ENCODE measurements at places on chromosomes 4 and X.

GRCh38 chr4:54094451-54094850 is 5.5 kb upstream of the GSX2 start:
- no peak for DNase-seq

GRCh38 chr4:130545596-130545995 is 1449.6 kb downstream of the C4orf33 start:
- no peak for DNase-seq

GRCh38 chr4:11566444-11567022 is 137.8 kb upstream of the HS3ST1 start:
- DNase-seq: peak; percentile 53

GRCh38 chrX:30949554-30949953 is 60.5 kb upstream of the TAB3 start:
- no peak for DNase-seq

DNA sequence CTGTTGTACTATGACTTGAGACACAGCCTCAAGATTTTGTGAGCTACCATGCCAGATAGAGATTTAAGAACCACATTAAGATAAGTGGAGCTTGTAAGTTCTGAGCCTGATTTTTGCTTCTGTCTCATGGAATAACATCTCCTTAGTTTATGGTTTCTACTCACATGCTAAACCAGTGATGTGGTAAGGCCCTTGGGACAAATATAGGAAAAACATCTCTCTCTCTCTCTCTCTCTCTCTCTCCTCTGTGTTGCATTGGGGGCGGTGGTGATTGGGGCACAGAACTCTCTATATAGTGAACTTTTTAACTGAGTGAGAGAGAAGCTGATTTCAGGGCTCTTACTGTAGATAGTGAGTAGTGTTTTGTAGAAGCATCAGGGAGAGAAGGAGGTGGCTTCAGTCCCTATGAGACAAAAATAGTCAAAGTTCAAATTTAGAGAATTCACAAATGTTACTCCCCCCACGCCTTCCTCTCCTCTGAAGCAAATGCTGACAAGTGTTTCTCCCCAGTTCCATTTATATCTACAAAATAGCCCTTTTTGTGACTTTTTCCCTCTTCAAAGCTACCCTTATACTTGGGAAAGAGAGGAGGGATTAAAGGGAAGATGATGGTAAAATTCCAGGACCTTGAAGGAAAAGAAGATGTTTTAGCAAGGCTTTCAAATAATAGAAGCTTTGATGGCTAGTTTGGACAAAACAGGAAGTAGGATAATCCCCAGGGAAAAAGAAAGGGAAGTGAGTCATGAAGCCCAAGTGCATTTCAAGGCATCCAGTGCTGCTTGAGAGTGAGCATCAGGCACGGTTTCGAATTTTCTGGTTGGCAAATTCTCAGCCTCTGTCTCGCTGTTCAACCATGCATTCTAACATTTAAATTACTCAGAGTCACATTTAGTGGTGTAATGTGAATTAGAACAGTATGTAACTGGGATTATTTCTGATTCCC is 134.3 kb upstream of the AP1S2 start:
- DNase-seq: peak; percentile 62

DNA sequence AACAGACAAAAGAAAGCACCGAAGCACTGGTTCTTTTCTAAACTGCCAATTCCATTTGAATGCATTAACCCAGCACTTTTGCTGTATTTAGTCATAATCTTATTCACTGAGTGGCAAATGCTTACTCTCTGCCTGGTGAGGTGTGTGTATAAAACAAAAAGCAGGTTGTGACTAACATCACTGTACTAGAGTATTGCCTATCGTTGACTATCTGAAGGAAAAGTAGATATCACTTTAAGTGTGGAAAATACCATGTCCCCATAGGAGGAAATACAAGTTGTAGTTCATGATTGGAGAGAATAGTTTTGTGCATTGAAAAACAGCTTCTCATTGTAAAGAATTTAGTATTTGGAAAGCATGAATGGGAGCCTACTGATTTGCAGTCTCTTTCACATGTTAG is 2.7 kb downstream of the PDLIM5 start:
- DNase-seq: no peak

GRCh38 chrX:39310891-39311290 is 509.6 kb downstream of the MID1IP1 start:
- DNase-seq: no peak

GRCh38 chr4:121796283-121796682 is 4.8 kb upstream of the EXOSC9 start:
- no peak for DNase-seq

DNA sequence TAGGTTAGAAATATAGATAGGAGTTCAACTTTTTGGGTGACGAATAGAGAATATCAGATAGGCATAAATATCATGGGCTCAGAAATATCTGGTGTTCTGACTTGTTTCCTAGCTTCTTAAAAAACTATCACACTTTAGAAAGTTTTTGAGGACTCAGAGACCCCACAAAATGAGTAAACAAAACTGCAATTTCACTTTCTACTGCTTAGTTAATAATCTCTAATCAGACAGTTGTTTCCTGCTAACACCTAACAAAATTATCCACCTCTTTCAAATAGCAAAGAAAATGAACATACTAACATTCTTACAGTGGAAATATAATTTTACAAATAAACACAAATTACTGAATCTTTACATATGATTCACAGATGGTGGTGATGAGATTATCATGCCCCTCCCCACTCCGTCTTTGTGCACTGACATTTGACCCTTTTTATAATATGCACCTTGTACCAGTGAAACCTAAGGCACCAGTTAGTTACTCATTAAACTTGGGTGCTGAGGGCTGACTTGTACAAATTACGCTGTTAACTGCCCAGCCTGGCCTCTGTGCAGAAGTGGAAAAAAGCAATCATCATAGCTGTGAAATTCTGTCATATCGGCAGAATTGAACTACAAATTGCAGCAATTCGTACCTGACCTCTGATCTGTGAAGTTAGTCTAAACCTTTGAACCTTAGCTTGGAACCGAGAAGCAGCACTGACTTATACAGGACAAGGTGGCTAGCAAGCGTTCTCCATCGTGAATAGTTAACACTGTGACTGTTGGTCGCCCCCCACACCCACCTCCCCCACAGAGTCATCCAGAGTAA is 138.7 kb downstream of the CHRNA9 start:
- no peak for DNase-seq

DNA sequence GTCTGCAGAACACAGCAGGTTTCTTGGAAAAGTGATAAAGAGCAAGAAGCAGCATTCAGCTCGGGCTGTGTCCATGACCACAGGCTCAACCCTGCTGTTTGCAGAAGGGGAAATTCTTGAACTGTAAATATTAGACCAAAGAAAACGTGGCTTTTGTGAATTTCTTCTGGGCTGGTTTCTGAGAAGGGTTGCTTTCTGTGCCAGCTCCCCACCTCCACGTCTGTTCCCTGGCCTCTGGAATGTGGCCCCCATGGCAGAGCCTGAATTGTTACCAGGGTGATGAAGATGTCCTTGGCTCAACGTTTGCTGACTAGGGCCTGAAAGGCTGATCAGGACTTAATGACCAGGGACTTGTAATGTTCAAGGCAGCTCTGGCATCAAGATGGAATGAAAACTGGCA is 116.0 kb downstream of the CPEB2 start:
- no peak for DNase-seq

DNA sequence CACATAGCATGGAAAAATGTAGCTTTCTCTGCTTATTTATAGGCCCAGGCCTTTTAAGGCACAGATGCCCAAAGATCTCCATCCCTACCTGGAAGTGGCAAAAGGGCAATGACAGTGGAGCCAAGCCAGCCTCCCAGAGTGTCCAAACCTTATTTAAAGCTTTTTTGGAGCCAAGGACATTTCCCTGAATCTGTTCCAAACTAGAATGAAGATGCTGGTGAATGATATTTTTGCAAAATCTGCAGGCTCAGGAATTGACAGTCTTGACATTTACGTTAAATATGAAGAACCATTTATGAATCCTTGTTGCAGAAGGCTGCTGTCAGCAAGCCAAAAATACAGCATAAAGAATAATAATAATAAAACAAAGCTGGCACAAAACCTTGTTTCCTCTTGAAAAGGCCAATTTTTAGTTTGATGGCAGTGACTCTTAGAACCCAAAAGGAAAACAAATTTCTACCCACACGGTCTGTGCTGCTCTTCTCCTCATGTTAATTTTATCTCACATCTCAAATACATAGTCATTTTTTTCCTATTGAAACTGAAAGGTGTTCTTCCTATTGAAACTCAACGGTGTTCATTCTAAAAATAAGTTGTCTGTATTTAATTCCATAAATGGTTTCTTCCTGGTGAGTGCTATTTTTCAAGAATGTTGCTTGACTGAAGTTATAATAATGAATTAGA is 206.3 kb upstream of the TBL1X start:
- DNase-seq: no peak

- no peak for DNase-seq
Observed at GRCh38 chrX:154444755-154445246, 860 bp downstream of the FAM50A start.

DNA sequence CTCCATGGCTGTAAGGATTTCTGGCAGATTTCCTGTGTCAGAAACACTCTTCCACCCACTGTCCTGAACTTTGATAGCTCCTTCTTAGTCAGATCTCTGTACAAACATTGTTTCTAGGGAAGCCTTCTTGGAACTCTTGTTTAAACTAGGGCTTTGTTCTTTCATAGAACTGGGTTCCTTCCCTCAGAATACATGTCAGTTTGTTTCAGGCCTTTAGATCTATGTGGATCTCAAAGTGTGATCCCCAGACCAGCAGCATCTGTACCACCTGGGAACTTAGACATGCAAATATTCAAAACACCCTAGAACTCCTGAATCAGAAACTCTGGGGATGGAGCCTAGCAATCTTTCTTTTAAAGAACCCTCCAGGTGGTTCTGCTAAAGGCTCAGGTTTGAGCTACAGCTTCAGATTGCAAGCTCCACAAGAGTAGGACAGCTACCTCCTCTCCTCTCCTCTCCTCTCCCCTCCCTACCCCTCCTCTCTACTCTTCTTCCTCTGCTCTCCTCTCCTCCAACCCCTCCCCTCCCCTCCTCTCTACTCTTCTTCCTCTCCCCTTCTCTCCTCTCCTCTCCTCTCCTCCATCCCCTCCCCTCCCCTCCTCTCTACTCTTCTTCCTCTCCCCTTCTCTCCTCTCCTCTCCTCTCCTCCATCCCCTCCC is 12.7 kb downstream of the RASSF6 start:
- DNase-seq: no peak

DNA sequence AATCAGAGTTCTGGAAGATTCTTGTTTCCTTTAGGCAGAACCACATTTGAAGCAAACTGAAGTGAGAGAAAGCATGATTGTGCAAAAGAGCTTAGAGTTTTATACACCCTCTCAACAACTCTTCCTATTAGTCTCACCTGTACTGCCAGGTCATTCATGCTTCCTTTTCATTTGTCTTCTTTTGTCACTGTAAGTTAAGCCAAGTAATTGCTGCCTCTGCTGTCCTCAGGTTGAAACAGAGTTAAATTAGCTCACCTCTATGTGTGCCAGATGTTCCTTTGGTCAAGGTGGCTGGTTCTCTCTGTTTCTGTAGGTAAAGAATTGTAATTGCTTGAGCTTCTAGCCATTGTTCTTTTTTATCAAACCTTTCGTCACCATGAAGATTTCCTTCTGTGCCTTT is 41.1 kb upstream of the HPGD start:
- no peak for DNase-seq

DNA sequence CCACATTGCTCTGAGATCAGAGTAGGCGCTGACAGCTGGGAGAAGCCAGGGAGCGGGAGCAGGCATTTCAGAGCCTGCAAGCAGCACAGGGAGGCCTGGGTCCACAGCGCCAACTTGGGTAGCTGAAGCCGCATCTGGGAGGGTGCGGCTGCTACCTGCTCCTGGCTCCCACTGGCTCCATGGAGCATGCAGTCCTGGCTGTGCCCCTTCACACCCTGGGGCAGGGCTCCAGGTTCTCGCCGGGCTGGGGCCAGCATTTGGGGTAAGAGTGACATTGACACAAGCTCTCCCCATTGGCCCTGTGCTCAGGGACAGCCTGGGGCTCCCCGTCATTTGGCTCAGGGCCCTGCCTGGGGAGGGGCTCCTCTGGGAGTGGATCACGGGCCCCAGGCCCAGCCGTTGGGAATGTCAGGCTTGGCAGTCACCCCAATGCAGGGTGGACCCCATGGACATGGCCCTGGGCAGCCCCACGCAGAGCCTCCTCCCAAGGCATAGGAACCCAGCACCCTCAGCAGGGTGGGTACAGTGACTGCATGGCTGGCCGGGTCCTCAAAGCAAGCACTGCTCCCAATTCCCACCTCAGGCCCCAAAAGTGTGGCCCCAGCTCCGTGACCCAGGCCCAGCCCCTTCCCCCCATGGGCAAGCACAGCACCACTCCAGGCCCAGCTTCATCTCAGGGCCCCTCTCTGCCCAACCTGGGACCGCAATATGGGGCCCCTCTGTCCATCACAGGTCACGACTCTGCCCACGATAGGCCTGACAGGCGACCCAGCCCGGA is 82.4 kb downstream of the PRDM5 start:
- DNase-seq: no peak

DNA sequence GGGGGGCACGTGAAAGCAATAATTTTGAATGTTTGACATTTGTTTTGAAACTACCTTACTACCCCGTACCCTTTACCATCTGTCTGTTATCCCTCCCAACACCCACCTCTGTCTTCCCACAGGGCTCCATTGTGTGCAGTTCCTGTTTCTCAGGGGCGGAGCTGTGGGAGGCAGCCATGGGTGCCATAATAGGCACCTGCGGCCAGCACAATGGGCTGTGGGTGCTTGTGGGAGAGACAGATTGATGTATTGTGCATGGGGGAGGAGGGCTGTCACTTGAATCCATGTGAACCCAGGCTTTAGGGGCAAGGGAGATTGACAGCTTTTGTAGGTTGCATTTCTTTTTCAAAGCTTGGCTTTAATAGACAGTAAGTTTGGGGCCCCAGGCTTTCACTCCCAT is 122.6 kb upstream of the CXorf66 start:
- no peak for DNase-seq

DNA sequence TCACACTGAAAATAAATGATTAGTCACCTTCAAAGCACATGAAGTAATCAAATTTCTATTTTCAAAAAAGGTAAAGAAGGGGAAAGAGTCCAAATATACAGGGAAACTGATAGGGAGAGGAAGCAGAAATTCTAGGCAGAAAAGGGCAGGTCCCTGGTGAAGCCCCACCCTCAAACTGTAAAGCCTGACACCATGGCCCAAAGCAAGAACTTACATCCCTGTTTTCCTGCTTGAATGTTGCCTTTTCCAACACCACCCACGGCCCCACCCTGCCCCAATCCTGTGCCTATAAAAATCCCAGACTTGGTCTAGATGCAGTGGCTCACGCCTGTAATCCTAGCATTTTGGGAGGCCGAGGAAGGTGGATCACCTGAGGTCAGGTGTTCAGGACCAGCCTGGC is 361.8 kb downstream of the PPP3CA start:
- DNase-seq: no peak

DNA sequence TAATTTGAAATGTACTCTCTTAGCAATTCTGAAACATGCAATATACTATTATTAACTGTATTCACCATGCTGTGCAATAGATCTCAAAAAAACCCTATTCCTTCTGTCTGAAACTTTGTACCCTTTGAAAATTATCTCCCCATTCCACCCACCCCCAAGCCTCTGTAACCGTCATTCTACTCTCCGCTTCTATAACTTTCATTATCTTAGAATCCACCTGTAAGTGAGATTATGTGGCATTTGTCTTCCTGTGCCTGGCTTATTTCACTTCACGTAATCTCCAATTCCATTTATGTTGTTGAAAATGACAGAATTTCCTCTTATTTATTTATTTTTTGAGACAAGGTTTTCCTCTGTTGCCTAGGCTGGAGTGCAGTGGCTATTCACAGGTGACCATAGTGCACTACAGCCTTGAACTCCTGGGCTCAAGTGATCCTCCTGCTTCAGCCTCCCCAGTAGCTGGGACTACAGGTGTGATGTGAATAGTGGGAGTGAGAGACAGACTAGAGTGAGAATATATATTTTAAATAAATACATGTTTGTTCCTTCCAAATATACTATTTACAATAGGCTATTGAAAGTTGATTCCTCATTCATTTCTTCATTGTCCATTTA is 30.5 kb downstream of the VSIG4 start:
- no peak for DNase-seq
